NCI-H187 (cell line): ENCODE measurements at places on chromosomes 7 and 10.

DNA sequence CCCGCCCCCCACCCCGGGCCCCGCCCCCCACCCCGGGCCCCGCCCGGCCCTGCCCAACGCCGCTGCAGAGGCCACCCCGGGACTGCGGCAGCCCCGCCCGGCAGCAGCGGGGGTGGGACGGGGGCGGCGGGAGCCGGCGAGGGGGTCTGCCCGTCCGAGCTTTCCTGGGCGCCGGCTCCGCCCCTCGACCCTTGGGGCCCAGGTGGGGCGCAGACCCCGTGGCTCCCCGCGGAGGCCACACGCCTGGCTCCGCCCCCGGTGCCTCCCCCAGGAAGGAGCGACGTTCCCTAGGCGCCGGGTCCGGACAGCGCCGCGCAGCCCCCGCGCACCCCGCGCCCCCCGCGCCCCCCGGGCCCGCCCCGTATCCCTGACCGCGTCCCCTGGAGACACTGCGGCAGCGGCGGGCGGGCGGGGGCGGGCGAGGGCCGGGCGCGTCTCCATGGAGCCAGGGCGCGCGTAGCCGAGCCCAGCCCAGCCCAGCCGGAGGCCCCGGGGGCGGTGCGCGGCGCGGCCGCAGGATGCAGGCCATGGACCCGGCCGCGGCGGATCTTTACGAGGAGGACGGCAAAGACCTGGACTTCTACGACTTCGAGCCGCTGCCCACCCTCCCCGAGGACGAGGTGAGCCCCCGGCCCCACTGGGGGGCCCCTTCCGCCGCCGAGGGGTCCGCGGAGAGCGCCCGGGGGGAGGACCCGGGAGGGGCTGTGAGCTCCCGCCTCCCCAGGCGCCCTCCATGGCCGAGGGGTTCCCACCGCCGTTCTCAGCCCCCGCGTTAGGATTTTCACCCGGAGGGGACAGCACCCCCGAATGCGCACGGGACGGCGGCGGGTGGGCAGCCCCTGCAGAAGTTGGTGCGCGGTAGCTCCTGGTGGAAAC, at the start of gene KNDC1:
TSS of gene KNDC1 (plus strand) at position 270 of the 876 bp plus-strand sequence. CDS start at position 519, 249 bp downstream.
- DNase-seq: peak; percentile 12

DNA sequence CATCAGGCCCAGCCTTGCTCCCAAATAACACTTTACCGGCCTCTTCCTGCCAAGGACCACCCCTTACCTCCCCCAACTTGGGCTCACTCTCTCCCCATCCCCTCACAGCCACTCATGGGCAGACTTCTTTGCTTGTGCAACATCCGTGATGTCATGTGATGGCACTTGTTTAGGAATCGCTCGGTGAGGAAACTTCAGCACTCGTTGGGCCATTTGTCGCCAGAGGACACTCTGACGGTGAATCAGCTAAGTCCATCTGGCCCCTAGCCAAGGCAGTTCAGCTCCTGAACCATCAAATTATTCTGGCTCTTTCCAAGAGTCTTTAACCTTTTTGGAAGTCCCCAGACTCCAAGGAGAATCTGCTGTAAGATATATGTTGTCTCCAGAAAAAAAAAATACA, 19.2 kb downstream of the BTBD16 start:
- DNase-seq: no peak

GRCh38 chr10:119448628-119449584, 93.6 kb downstream of the RGS10 start:
- no peak for DNase-seq

GRCh38 chr10:47444047-47444446, 39.9 kb downstream of the ANXA8 start:
- no peak for DNase-seq

DNA sequence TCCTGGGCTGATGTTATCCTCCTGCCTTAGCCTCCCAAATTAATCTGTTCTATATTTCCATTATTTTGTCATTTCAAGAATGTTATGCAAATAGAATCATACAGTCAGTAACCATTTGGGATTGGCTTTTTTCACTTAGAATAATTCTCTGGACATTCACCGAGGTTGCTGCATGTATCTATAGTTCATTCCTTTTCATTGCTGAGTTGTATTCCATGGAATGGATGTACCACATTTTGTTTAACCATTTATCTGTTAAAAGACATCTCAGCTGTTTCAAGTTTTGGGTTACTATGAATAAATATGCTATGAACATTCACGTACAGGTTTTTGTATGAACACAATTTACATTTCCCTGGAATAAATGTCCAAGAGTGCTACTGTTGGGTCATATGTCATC, 44.9 kb downstream of the ARHGAP21 start:
- no peak for DNase-seq

GRCh38 chr10:71348850-71349249, 29.8 kb downstream of the SLC29A3 start:
- no peak for DNase-seq

DNA sequence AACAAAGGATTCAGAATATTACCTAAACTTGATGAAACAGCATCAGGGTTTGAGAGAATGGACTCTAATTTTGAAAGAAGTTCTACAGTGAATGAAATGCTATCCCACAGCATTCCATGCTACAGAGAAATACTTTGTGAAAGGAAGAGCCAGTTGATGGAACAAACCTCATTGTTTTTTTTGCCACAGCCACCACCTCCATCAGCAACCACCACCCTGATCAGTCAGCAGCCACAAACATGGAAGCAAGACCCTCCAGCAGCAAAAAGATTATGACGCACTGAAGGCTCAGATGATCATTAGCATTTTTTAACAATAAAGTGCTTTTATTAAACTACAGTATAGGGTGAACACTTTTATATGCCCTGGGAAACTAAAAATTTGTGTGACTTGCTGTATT, 98.7 kb downstream of the LRRC4 start:
- DNase-seq: no peak
